Glutamatergic neuron (in vitro differentiated cells): ENCODE measurements at places on chromosomes 5 and 9.

DNA sequence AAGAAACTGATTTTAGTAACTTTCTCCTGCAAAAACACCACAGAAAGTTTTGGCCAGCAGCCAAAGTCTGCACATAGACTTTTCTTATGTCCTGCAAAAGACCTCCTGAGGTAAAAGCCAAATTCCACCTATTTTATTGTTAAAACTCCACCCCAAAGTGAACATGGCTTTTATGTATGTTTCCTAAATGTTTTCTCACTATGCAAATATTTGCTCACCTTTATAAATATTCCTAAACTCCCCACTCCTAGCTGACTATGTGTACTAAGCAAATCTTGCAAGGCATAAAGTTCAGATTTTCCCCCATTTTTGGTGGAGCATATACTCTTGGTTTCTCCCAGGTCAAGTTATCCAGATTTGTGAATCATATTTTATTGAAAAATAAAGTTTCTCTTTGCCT is 446.2 kb downstream of the DNAH5 start:
- no peak for DNase-seq

- no peak for DNase-seq
Measured at GRCh38 chr5:147686421-147686820, 96.1 kb downstream of the JAKMIP2 start.

- DNase-seq: no peak
Measured at GRCh38 chr5:154228696-154229095, 38.2 kb downstream of the GALNT10 start.

GRCh38 chr9:114369216-114370130 is 18.3 kb downstream of the AKNA start:
- DNase-seq: no peak

DNA sequence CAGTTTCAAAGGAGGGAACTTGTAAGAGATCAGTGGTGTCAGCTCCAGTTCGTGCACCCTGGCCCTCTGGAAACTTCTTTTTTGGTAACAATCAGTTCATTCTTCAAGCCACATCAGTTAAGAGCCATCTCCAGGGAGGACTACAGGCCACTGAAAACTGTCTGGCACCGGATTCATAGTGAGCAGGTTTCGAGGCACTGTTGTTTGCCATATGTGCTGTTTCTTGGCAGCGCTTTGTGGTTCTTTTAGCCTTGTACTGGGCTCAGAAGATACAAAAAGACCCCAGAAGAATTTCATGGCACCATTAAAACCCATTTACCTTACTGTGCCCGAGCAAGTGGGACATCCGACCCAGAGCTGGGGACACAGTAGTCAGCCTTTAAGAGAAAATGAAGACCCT is 68.5 kb downstream of the OTULIN start:
- no peak for DNase-seq

DNA sequence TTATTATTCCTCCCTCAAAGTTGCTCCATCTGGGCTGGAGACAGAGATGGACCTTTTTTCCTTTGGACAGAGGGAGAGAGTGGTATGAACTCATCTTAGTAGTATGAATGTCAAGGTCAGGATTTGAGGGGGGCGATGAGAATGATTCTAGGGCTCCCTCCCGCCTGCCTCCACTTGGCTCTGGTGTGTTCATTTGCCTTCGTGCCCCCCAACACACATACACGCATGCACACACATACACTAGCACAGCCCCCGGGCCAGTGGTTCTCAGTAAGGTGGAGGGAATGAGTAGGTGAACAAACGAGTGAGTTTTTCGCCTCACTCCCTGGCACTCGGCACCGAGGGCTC is 44.5 kb downstream of the ERGIC1 start:
- no peak for DNase-seq

- no peak for DNase-seq
Measured at GRCh38 chr5:166719991-166720390, 1571.5 kb upstream of the WWC1 start.

DNA sequence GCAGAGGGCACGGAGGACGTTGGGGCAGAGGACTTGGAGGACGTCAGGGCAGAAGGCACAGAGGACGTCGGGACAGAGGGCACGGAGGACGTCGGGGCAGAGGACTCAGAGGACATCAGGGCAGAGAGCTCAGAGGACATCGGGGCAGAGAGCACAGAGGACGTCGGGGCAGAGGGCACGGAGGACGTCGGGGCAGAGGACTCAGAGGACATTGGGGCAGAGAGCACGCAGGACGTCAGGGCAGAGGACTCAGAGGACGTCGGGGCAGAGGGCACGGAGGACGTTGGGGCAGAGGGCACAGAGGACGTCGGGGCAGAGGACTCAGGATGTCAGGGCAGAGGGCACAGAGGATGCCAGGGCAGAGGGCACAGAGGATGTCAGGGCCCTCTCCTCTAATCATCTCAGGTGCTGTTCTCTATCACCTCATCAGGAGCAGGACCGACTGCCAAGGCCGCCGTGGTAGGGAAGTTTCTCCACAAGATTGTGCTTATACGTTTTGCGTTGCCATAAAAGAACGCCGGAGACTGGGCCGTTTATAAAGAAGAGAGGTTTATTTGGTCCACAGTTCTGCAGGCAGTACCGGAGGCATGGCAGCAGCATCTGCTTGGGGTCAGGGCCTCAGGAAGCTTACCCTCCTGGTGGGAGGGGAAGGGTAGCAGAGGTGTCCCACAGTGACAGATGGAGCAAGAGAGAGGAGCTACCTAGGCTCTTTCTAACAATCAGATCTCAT is 29.4 kb upstream of the ADAMTS2 start:
- DNase-seq: no peak

GRCh38 chr9:38125889-38126288 is 56.9 kb upstream of the SHB start:
- no peak for DNase-seq
